ENCODE measurements at places on chromosomes 12 and 14.

DNA sequence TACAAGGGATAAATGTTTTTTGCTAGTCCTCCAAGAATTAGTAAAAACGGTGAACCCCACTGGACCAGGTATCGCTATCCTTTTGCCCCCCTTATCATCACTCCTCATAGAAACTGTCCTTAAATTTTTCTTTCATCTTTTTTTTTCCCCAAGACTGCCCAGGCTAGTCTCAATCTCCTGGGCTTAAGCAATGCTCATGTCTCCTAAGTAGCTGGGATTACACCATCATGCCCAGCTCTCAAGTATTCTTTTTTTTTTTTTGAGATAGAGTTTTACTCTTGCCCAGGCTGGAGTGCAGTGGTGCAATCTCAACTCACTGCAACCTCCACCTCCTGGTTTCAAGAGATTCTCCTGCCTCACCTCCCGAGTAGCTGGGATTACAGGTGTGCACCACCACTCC is 9.7 kb downstream of the IRF2BPL start:
- DNase-seq, result no peak

DNA sequence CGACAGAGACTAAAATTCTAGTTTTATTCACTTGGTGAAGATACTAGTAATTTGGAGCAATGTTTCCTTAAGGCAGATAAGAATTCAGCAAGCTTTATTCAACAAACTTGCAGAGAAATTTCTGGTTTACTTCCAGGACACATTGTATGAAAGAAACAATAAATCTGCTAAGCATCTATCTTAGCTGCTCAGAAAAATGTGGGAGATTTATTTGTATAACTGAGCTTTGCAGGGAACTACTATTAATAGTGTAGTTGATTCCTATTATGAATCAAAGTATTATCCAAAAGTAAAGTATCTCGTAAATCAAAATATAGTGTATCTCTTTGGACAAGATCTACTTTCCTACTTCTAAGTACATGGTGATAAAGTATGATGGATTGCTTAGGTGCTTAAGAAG is 239.4 kb upstream of the TMTC1 start:
- no peak for DNase-seq

GRCh38 chr12:49944046-49944445 is 6.5 kb upstream of the AQP2 start:
- DNase-seq, result no peak

DNA sequence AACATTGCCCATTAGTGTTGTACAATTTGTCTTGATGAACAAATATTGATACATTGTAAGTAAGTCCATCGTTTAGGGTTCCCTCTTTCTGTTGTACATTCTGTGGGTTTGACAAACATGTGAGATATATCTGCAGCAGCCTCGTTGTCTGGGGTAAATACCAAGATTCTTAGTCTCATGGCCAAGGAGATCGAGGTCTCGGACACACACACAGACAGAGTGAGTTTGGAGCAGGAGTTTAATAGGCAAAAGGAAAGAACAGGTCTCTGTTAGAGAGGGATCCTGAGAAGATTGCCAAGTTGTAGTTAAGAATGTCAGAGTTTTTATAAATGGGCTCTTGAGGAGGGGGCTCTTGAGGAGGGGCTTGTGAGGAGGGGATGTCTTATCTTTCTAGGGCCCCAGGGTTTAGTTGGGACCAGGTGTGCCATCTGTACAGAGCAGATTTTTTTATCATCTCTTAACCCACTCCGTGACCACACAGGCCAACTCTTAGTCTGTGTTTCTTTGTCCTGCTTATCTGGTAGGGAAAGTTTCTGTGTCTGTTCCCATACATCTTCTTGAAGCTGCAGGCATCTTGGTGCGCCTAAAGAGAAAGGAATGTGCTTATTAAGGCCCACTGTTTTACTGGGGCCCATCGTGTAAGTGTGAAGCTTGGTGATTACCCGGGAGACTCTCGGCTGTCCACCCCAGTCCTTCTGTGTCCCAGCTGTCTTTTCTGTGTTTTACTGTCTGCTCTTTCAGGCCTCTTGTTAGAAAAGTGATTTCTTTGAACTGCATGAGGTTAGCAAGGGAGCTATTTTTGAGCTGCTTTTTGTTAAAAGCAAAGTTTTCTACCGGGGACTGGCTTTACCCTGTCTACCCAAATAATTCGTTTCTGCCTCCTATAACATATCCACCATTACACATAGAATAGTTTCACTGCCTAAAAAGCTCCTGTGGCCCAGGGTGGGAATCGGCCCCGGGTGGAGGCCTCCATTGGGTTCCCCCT is 22.4 kb upstream of the CLEC2D start:
- no peak for DNase-seq

GRCh38 chr12:124386059-124386458 is 91.2 kb downstream of the RFLNA start:
- no peak for DNase-seq

- DNase-seq, result no peak
Observed at GRCh38 chr14:24329073-24329663, 5.7 kb downstream of the ADCY4 start.

DNA sequence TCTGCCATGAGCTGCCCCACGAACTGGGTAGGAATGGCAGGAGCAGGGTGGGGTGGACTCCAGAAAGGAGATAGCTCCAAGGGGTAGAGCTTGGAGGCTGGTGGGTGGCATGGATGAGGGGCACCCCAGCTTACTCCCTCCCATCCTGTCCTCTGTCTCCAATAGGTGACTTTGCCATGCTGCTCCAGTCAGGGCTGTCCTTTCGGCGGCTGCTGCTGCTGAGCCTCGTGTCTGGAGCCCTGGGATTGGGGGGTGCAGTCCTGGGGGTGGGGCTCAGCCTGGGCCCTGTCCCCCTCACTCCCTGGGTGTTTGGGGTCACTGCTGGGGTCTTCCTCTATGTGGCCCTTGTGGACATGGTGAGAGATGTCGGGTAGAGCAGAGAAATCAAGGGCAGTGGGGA is 7.1 kb downstream of the SLC39A5 start:
- no peak for DNase-seq

DNA sequence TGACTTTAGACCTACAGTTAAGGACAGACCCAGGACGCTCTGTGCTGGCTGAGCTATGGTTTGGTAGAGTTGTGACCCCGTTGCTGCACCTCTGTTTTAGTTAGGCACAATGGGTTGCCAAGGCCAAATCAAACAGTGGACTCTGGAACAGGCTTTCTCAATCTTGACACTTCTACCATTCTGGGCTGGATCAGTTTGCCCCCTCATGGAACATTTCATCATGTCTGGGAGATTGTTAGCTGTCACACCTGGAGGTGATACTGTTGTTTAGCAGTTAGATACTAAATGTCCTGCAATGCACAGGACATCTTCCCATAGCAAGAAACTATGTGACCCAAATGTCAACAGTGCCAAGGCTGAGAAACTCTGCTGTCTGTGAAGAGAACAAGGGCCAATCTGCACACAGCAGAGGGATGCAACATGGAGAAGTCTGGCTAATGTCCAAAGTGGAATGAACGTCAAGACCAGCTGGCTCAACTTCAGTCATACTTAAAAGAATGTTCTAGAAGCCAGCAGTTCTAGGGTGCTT is 65.6 kb upstream of the DICER1 start:
- DNase-seq, result no peak

DNA sequence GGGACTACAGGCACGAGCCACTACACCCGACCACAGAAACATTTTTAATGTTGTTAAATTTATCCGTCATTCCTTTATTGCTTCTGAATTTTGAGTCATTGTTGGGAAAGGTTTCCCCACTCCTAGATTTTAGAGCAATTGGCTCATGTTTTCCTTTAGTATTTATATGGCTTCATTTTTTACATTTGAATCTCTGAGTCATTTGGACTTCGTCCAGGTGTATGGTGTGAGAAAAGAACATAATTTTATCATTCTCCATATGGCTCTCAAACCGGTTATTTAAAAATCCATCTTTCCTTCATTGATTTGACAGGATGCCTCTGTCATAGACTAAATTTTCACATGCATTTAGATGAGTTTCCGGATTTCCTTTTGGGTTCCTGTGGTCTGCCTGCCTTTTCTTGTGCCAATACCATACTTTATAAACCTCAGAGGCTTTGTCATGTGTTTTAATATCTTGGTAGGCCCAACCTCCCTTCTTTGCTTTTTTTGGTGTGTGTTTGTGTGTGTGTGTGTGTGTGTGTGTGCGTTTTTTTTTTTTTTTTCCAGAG is 30.9 kb downstream of the LRTM2 start:
- DNase-seq, result peak; percentile 88

DNA sequence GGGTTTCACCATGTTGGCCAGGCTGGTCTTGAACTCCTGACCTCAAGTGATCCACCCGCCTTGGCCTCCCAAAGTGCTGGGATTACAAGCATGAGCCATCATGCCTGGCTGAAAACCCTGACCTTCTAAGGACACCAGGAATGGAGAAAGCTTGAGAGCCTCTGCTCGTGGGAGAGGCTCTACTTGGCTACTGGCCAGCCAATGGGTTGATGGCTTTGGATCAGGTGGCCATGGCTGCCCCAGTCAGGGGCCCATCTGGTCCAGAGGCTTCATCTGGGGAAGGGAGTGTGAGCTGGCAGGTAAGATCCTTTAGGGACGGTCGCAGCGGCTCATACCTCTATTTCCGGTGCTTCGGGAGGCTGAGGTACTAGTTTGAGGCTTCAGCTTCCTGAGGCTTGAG is 42.5 kb upstream of the PPP1CC start:
- no peak for DNase-seq

DNA sequence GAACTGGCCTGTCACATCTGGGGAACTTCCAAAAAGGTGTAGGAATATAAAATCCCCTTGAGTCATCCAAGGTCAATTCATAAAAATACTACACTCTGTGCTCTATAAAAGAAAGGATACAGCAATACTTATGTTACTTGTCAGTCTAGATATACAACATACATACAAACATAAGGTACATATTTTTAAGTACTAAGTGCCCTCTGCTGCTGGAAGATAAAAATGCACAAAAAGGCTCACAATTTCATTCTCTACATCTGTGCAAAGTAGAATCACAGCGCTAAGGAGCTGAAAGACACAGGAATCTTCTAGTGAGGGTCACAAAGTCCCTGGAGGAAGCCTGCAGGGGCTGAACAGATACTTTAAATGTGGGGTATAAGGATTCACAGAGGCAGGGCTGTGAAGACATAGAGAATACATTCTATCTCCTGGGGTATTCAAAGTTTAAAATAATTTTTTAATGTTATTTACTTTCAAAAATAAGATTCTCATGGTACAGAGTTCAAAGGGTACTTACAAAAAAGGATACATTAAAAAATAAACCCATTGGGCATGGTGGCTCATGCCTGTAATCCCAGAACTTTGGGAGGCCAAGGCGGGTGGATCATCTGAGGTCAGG is 10.2 kb upstream of the GOLGA5 start:
- peak; percentile 86 for DNase-seq
